Left lung (tissue), 14 donors: ENCODE measurements at places on chromosomes 2 and 18. TPM values are rescaled to one million over a fixed set of nuclear protein-coding genes. Genes with fewer than 3 reads are reported as not detected.

Gene ERFE
- 0.68 TPM for total RNA-seq

Gene NYAP2
- total RNA-seq = 1.0 TPM

Gene MBP
- total RNA-seq = 40.5 TPM

Gene DSEL
- 17.3 TPM for total RNA-seq

DNA sequence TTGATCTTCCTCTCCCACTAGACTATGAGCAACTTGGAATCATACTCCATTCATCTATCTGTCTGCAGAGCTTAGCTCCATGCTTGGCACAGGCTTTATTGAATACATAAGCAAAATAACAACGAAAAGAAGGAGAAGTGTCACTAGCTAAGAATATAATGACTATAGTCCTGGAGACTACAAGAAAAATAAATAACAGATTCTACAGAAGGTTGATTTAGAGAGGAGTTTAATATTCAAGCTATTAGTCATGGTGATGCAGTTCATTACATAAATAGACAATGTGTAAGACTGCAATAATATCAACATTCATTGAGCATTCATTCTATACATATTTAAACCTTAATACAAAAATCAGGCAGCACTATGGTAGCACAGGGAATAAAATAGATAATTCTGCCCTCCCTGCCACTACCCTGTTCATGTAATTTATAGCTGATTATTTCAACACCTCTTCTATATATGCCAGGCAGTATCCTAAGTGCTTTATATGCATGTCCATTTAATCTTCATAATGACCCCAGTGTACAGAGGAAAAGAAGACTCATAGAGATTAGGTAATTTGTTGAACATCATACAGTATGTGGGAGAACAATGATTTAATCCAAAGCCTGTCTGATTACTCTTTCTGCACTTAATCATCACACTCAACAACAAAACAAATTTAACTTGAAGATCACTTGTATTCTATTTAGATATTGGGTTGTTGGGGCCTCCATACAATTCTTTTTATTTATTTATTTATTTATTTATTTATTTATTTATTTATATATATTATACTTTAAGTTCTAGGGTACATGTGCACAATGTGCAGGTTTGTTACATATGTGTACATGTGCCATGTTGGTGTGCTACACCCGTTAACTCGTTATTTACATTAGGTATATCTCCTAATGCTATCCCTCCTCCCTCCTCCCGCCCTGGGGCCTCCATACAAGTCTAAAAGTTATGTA, 165.3 kb downstream of the RNF152 start:
- no peak for DNase-seq
- no peak overlapping the region for H3K27ac ChIP-seq
- peaks cover 3% of the 10 kb centered on the region for H3K4me1 ChIP-seq
- H3K27me3 ChIP-seq = no peaks in the 10 kb centered on the region
- no peaks in the 10 kb centered on the region for H3K36me3 ChIP-seq

GRCh38 chr2:17196380-17196779, 321.9 kb downstream of the RAD51AP2 start:
- no peaks in the 10 kb centered on the region for H3K27me3 ChIP-seq
- no peaks in the 10 kb centered on the region for H3K36me3 ChIP-seq
- DNase-seq = no peak
- no peaks in the 10 kb centered on the region for H3K4me1 ChIP-seq
- H3K4me3 ChIP-seq = no peak overlapping the region

- H3K27ac ChIP-seq = no peak overlapping the region
- no peak for DNase-seq
- H3K4me3 ChIP-seq = no peak overlapping the region
- no peaks in the 10 kb centered on the region for H3K36me3 ChIP-seq
- peaks cover 11% of the 10 kb centered on the region for H3K4me1 ChIP-seq
Observed at GRCh38 chr18:79816092-79816491, 18.4 kb downstream of the KCNG2 start.
